Stimulated activated CD4-positive, alpha-beta T cell treated with anti-CD3 and anti-CD28 coated beads, Interleukin-1b, Interleukin-23, amount 100 ng/mL, for 1 hour (primary cell): ENCODE measurements at places on chromosomes 6 and 20.

DNA sequence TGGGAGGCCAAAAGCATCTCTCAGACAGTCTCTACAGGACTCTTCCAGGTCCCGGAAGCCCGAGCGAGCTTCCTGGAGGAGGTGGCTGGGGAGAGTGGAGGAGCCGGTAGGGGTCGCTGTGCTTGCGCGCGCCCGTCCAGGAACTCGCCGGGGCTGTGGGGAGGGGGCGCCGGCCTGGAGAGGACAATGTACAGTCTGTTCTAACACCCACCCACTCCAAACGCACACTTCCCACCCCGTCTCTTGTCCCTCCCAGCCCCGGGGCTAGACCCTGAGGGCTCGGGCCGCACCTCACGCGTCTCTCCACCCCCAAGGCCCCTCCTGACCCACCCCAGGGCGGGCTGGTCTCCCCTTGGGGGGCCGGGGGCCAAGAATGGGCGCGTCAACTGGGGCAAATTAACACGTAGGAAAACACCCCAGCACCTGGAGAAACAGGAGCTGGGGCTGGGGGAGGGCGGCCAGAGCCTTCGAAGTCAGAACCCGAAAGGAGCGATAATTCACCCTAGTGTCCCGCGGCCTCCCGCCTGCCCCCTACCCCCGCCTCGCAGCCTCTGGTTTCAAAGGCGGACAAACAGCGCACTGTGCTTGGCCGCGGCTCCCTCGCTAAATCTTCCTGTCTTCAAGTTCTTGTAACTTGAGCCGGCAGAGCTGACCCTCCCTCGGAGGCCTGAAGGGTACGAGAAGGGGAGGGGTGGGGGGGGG is 103.2 kb upstream of the FOXP4 start:
- DNase-seq: no peak

GRCh38 chr6:39295611-39296011 is 18.6 kb downstream of the KCNK17 start:
- no peak for DNase-seq

GRCh38 chr6:159080217-159080976 is 35.6 kb upstream of the TAGAP start:
- DNase-seq: no peak

DNA sequence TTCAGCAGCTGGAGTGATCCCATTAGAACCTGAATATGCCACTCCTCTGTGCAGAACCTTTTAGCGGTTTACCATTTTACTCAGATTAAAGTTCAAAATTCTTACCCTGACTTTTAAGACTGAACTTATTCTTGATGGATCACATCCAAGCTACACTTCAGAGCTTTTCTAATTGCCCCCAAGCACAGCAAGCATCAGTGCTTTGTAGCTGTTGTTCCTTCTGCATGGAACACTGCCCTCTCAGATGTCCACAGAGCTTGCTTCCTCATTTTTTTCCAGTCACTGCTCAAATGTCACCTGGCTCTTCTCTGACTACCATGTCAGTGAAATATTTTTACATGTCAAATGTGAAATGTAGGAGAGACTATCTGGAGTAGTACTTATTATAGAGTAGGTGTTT is 1.6 kb upstream of the SLC35B3 start:
- DNase-seq: no peak

DNA sequence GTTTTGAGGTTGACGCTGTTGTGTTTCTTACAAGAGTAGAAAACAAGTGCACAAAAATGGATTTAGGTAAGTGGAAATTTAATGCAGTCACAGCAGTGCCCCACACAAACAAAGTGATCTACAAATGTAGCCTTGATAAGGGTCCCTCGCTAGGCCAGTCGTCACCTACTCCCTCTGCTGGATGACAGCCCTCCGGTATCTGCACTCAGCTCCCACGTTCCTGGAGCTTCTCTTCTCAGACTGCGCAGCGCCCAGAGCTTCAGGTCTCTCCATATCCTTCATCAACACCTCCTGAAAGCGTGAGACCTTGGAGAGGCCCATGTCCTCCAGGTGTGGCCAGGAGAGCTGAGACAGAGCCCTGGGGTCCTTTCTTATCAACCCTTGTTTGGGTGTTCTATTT is 58.3 kb upstream of the MAP3K4 start:
- DNase-seq: no peak

DNA sequence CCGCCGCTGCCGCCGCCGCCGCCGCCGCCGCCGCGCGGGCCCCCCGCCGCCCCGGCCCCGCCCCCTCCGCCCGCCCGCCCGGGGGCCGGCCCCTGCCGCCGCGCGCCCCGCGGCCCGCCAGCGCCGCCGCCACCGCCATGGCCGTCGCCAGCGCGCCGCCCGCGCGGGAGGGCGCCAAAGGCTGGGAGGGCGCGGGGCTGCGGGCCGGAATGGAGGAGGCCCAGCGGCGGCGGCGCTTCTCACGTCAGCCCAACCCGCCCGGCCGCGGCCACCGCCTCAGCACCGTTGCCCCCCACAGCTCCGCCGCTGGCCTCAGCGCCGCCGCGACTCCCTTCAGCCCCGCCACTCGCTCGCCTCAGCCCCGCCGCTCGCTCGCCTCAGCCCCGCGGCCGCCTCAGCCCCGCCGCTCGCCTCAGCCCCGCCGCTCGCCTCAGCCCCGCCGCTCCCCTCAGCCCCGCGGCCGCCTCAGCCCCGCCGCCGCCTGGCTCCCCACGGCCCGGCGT is 258 bp downstream of the PHF10 start:
- no peak for DNase-seq

- DNase-seq: no peak
Observed at GRCh38 chr20:44203161-44203560, 7.4 kb downstream of the OSER1 start.

- DNase-seq: no peak
Observed at GRCh38 chr6:26554697-26555504, 16.7 kb downstream of the HMGN4 start.

DNA sequence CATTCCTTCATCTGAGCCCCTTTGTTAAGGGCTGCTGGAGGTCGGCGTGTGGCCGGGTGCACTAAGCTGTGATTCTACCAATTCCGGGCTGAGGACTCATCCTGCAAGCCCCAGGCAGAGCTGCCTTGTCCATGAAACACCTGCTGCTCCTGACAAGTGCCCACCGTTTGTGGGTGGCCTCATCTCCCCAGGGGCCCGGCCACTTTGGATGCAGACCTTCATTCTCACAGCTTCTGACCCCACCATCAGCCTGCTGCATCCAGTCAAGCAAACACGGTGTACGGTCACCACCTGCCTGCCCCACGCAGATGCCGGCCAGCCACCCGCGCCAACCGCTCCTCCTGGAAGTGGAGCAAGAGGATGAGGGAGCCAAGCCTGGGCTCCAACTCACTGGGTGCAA is 382.7 kb downstream of the THBS2 start:
- no peak for DNase-seq

DNA sequence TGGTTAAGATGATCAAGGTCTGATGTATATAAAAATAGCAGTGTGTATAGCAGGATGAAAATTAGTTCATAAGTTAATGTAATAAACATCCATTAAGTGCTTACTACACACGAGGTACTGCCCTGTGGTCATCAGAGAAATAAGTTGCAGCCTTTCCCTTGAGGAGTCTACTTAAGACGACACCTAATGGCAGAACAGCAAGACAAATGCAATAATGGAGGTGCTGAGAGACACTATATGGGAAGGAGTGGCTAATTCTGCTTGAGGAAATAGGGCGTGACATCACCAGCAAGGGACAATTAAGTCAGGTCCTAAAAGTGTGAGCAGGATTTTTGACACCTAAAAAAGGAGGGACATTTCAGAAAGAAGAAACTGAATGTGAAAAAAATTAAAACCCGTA is 75.2 kb downstream of the BACH2 start:
- no peak for DNase-seq

DNA sequence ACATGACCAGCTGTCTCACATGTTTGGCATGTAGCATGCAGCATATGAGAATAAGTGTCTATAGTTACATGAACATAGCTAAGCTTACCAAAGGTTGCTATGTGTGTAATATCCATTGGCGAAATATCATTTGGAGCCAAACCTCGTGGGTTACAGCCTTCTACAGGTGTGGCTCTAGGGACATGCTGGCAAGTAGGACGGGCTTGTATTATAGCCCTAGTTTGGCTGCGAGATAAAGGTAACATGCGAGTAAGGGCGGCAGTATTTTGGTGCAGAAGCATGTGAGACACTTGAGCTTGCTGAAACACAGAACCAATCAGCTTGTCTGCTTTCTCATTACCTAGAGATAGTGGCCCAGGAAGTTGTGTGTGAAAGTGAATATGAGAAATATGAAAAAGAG is 6.5 kb upstream of the ABHD12 start:
- no peak for DNase-seq

DNA sequence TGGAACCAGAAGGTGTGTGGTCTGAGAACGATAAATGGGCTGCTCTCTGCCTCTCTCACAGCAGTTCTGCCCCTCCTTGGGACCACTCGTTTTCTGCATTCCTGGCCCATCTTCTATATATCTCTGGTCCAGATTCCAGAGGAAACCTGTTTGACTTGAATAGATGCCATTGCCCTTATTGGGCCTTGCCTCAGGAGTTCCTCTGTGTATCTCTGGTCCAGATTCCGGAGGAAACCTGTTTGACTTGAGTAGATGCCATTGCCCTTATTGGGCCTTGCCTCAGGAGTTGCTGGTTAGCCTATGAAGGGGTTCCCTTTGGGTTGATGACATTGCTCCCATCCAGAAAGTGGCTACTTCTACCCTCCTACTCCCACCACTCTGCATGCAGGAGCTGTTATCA is 189.4 kb downstream of the SLC16A10 start:
- no peak for DNase-seq

GRCh38 chr6:132198896-132199295 is 202.4 kb downstream of the MOXD1 start:
- no peak for DNase-seq

DNA sequence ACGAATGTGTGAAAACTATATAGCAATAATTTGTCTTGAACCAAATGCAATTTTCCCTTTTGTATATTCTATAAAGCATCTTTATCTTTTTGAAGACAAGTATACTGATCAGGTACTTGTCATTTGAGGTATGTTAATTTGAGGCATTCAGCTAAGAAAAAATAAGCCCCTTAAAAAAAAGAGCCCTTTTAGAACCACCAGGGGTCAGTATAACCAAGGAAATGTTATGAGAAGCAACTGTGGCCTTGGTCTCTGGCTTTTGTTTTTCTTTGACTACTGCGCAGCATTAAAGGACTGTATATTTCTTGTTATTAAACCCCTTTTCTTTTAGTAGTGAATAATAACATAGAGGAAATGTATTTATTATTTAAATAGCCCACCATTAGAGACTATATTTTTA is 43.1 kb downstream of the CD109 start:
- no peak for DNase-seq
